Bronchial epithelial cell (primary cell): ENCODE measurements at places on chromosomes 4 and X.

GRCh38 chr4:70902577-70903290 is 565 bp downstream of the MOB1B start:
- DNase-seq = peak; percentile 19

DNA sequence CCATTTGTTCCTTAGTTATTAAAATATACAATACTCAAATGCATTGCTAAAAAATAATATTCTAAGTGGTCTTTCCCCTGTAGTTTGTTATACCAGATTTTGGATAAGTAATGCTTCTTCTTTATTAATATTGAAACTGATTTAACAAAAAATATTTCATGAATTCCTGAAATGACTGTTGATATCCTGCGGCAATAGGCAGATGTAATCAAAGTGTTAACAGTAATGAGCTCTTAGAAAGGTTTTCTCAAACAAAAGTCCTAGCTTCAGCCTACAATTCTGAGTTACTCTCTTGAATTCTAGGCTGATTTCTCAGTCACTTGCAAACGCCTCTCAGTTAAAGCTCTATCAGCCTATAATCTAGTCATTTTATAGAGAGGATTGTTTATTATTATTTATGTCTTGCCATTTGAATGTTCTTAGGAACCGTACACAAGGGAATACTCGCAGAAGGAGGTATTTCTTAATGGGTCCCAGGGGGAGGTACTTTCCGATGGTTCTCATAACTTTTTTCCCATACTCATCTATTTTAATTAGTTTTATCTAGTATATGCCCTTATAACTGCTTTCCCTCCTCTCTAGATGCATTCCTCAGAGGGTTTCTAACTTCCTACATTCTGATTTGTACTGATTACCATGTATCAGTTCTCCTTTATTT is 96.8 kb downstream of the FNIP2 start:
- DNase-seq = no peak

DNA sequence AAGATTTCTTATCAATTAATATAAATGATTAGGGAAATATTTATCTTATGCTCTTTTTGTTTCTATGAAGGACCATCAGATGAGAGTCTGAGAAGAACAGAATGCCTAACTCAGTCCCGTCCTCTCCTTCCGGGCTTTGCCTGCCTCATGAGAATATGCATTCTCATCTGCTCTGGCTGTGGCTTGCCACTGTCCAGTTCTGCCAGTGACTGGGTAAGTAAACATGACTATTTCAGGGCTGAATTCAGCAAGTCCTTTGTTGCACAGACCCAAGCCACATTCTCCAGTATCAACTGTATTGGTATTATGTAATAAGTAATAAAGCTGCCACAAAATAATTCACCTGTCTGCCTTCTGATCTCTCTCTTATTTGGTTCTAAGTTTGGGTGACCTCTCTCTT is 110.7 kb downstream of the WDFY3 start:
- DNase-seq = no peak

GRCh38 chr4:102139132-102139573 is 206.1 kb downstream of the SLC39A8 start:
- DNase-seq = peak; percentile 69

DNA sequence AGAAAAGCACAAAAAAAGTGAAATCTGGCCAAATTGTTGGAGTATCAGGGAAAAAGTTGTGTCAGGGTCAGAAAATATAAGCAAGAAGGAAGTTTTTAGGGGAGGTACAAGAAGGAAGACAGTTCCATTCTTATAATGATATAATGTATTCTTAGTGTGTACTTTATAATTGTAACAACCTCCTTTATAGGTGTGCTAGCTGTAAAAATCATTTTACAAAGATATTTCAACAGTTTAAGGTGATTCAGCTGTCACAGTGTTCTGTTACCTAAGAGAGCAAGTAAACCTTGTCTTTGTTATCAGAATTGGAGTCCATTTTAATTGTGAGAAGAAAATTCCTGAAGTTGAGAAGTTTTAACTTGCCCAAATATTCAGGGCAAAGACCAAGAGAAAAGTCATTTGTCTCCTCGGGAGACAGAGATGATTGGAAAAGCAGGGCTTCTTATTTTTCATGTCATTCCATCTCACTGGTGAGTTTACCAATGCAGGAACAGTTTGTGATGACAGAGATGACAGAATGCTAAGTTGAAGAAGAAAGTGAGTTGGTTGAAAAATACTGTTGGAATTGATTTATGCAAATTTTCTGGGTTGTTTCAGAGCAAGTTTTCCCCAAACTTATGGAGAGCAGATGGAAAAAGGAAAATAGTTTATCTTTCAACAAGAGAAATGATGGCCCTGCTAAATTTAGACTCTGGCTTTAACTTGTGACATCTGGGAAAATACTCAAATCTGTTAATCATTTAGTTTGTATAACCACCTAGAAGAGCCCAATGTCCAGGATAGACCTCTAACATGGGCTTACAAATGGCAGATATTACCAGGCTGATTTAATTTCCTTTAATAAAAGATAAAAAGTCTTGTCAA is 14.8 kb downstream of the INTS6L start:
- DNase-seq = peak; percentile 61

GRCh38 chr4:66640233-66640990 is 904.9 kb downstream of the CENPC start:
- DNase-seq = no peak

GRCh38 chrX:14361435-14361834 is 167.9 kb upstream of the GLRA2 start:
- no peak for DNase-seq

GRCh38 chr4:181264893-181265292 is 978.3 kb upstream of the TENM3 start:
- no peak for DNase-seq

DNA sequence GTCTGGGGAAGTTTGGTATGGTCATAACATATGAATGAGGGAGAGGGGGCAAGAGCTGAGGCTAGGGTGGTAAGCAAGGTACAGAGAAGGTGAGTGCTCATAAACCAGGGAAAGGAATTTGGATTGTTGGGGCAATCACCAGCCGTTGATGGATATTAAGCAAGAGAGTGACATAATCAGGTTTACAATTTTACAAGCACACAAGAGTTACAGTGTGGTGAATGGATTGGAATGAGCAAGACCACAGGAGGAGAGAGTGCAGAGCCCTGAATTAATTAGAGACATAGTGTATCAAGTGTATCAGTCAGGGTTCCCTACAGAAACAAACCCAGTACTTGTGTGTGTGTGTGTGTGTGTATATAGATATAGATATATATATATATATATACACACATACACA is 18.7 kb upstream of the FMR1NB start:
- peak; percentile 9 for DNase-seq

- DNase-seq = no peak
Measured at GRCh38 chr4:117357437-117357836, 272.1 kb upstream of the TRAM1L1 start.

DNA sequence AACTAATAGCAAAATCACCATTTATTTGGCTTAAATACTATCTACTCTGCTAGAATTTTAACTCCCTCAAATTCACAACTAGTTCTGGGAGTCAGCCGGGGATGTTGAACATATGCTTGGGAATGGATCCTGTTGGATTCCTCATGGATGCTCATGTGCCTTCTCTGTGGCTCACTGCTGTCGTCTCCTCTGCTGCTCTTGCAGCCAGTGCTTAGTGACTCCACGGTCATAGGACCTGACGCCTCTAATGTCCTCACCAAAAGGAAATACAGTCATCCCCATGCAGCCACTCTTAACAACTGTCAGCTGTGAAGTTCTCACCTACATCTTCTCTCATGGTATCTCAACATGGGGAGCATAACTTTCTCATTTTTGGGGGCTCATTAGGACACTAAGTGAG is 59.4 kb downstream of the HMGB2 start:
- no peak for DNase-seq

DNA sequence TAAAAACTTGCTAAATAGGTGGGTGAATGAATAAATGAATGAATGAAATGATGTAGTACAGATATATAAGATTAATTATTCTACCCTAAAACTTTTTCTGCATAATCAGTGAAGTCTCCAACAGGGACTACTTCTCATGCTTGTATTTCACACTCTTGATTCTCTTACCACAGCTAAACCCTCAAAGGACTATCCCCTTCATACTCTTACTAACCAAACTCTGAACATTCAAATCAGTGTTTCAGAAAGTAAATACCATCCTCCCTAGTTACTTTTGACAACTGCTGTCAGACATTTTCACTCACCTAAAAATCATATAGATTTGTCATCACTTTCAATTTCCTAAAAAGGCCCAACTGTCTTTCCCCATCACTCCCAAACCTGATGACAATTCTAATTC is 234.3 kb upstream of the HHIP start:
- DNase-seq = no peak

- DNase-seq = no peak
Measured at GRCh38 chr4:102574317-102574716, 73.2 kb downstream of the NFKB1 start.
